RWPE1 (cell line): ENCODE measurements at places on chromosomes 4 and X.

DNA sequence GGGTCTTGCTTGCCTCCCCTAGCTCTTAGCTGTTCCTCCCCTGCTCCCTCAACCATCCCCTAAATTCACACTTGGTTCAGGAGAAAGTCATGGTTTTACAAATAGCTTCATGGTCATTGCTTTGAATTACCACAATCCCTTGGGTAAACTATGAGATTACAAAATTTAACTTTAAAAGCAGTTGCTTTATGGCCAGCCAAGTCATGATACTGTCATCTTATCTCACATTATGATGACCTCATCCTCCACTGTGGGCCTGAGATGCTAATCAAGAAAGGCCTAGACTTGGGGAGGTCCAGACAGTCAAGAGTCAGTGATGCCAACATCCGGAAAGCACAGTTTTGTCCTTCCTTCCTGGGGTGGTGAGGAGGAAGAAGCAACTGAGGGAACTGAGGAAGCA lies 10.5 kb upstream of the FGF16 start:
- DNase-seq = no peak

DNA sequence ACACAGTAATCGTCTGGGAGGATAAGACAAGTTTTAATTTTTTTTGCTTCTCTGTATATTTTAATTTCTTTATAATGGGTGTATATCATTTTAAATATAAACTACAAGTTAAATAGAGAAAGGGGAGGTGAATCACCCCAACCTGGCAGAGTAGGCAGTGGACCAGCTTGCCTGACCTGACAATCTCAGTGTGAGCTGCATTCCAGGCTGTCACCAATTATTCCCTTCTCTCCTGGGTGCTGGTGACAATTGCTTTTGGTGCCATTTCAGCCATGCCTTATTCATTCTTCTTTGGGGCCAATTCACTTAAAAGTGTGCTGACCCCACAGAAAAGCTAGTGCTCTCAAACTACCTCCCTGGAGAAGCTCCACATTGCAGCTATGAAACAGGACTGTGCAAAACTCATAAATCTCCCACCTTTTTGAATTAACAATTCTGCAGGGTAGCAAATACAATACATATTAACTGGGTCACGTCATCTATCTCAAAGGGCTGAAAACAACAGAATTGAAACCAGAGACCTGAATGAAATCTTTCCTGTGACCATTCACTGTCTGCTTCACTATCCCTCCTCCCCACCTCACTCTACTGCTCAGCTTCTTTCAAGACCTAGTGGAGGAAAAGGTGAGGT lies 359.0 kb downstream of the HS3ST1 start:
- DNase-seq = no peak

DNA sequence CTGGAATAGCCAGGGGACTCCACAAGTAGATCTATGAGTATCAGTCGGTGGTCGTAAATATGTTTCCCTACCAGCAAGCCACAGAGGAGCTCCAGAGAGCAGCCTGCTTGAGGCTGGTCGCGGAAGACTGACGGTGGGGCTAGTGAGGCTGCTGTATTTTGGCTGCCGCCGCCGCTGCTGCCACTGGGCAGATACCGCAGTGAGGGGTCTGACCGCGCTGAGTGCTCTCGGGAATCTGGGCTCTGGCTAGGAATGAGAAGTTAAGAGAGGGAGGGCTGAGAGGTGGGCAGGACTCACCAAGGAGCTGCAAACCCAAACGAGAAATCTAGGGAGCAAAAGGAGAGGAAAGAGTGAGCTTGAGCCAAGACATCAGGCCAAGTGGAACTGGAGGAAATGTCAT lies at the start of gene EXOC1L:
TSS of gene EXOC1L (plus strand) at position 157 of the 400 bp plus-strand sequence. CDS start at position 394, 237 bp downstream.
- DNase-seq = no peak

GRCh38 chr4:68655764-68656444 lies 14.5 kb downstream of the UGT2B15 start:
- DNase-seq = no peak

- no peak for DNase-seq
These were observed 792.9 kb upstream of the HTR2C start for GRCh38 chrX:113790987-113791386.

DNA sequence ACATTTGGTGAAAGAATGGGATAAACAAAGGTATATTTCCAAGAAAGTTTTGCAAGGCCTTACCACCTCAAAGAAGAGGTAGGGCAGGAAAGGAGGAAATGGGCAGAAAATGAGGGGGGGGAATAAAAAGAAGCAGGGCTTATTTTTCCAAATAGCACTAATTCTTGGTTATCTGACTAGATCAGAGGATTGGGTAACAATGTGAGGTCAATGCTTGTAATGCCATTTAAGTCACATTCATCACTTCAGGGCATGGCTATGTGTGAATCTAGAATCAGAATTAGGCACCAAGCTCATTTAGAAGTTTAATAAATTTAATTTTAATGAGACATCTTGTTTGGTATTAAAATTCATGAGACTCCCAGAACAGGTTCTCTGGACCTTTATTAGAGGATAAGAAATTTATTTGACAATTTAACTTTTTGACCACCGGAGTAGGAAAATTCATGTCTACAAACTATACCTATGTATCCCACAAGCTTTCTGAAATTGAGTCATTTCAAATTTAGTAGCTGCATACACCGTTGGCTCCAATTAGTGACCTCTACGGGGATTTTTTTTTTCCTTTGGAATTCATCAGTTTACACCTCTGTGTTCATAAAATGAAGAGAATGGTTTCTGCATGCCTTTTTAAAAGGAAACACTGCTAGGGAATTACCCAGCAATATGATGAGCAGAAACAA lies 1.4 kb upstream of the STS start:
- no peak for DNase-seq
